Endodermal cell (in vitro differentiated cells): ENCODE measurements at places on chromosomes 3 and 15.
A peak's percentile ranks its signal among the peaks of the same experiment; 100 is the strongest.

DNA sequence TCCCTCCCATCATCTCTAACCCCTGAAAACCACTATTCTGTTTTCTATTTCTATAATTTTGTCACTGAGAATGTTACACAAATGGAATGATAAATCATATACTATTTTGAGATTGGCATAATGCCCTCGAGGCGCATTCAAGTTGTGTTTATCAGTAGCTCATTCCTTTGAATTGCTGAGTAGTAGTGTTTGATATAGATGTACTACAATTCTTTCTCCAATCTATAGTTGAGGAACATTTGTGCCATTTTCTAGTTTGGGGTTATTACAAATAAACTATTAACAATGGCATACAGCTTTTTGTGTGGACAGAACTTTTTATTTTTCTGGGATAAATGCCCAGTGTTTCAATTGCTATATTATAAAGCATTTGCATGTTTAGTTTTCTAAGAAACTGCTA is 86.0 kb downstream of the CCR1 start:
- no peak for DNase-seq

DNA sequence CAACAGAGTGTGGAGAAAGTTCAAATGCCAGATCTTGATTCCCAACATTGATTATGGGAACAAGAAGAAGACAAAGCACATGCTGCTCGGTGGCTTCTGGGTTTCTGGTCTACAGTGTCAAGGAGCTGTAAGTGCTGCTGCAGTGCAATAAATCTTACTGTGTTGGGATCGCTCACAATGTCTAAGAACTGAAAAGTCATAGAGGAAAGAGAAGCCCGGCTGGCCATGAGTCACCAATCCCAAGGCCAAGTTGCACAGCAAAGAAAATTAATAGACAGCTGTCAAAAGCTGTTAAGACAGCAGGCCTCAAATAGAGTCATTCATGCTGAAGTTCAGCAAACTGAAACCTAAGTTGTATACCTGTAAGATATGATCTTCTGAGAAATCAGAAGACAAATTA is 33.2 kb upstream of the SPPL2A start:
- DNase-seq, result no peak

GRCh38 chr3:197787412-197787811 is 3.6 kb upstream of the LRCH3 start:
- no peak for DNase-seq

GRCh38 chr3:72559385-72559784 is 288.9 kb downstream of the SHQ1 start:
- DNase-seq, result no peak

DNA sequence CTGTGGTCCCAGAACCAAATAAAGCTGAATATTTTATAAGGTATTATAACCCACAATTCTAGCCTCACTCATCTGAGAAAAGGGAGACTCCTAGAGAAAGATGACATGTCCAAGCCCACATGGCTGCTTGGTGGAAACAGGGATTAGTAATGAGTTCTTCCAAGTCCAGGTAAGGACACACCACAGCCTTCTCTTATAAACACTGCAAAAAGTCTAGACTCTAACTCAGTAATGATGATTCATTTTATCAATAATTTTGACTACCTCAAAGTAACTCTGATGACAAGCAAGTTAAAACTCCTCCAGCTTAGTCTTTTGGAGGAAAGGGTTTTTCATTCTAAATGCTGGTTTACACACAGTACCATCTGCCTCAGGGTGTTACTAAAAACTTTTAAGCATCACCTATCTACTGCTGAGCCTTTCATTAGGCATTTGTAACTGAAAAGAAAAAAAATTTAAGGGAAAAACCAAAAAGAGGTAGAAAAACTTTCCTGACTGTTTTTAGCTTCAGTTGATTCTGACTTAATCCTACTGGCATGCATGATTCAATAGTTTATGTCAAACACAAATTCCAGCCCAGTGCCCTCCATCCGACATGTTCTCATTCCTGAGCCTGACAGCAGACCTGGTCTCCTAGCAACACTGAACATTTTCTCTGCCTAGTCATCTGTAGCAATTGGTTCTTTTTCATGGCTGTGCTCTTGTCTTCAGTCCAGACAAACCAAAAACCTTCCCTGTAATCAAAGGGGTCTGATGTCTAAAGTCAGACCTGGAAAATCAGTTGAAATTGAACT is 43.9 kb downstream of the P3H2 start:
- DNase-seq, result peak; percentile 57

DNA sequence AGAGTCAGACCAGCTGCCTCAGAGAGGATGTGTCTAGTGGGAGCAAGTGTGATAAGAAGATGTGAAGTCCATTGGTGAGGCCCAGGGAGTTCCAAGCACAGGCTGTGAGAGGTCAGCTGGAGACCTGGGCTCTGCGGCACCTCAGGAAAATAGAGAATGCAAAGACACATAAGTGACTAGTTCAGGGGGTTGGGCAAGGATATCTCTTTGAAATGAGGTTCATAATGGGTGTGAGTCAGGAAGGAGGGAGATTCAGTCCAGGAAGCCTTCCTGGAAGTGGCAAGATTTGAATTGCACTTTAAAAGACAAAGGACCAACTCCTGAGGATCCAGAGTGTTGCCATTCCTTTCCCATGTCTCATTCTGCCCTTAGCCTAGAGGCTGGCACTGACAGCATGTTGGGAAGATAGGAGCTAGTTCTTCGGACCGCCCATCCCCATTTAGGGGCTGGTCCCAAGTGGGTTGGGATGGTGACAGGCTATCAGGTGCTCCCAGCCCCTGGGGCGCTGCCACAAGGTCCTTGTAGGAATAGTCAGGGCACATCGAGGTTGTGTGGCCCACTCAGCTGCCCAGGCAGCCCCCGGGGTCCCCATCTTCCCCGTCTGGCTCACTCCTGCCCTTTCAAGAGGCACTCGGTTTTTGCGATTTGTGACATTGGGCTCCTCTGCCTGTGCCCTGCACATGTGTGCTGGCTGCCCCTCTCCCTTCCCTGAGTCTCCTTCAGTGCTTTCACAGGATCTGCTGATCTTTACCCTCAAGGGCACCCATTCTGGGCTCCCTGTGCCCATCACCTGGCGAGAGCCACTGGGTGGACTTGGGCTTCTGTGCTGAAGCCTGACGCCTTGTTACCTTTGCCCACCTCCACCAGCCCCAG is 23.7 kb downstream of the ESYT3 start:
- DNase-seq, result peak; percentile 45

DNA sequence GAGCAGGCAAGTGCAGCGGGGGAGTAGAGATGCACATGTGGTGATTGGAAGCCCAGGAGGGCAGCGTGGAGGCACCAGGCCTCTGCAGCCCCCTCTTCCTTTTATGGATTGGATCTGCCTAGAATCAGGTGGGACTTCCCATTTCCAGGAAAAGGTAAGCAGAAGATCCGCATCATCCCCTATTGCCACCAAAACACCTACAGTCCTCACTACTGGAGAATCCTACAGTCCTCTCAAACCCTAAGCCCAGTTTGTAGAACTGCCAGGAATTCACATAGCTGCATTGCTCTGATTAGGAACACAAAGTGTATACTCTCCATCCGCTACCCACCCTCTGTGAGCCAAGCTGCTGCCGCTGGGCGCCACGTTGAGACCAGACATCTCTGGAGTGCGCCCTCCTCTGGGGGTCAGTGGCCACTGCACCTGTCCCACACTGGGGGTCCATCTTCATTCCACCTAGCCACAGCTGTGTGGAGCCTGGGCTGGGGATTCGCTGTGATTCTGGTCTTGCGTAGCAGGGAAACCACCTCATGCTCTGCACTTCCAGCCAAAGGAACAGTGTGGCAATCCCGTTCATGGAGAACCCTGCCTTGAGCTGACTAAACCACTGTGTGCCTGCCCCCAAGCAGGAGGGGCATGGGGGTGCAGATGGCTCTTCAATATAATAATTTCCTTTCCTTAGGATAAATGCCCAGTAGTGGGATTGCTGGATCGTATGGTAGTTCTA is 88.9 kb upstream of the PTX3 start:
- DNase-seq, result peak; percentile 96

DNA sequence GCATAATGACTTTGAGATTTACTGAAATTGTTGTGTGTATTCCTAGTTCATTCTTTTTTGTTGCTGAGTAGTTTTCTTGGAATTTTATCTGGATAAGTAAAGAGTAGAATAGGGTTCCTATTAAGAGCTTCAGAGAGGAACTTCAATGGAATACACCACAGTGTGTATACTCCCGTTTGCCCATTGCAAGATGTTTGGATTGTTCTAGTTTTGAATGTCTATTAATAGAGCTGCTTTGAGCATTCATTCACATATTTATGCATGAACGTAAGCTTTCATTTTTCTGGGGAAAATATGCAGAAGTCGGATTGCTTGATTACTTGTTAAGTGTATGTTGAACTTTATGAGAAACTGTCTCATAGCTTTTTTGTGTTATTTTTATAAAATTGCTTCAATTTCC is 580.5 kb downstream of the OTOL1 start:
- DNase-seq, result no peak

GRCh38 chr3:87358066-87358465 is 81.7 kb upstream of the POU1F1 start:
- DNase-seq, result no peak

GRCh38 chr3:163561151-163561550 is 1517.1 kb downstream of the SI start:
- no peak for DNase-seq

DNA sequence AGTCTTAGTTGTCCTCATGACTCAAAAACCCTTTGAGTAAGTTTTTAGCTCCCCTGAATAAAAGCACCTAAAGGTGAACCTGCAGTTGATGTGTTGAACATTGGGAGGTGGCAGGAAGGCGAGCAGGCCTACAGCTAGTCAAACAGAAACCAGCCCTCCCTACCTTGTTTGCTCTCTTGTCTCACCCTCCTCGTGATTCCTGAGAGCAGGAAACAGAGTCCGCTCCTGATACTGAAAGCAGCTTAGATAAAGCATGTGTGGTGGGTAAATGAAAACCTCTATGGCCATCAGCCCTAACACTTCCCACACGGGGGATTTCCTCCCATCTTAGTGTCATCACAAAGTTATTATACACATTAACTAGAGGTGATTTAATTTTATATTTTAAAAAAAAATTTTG is 21.8 kb upstream of the CLDN18 start:
- no peak for DNase-seq

DNA sequence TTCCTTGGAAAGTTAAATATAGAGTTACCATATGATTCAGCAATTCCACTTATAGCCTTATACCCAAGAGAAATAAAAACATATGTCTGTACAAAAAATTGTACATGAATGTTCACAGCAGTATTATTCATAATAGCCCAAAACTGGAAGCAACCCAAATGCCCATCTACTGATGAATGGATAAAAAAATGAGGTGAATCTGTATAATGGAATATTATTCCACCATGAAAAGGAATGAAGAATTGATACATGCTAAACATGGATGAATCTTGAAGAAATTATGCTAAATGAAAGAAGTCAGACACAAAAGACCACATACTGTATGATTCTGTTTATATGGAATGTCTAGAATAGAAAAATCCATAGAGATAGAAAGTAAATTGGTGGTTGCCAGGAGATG is 61.4 kb downstream of the TTC23 start:
- DNase-seq, result no peak

DNA sequence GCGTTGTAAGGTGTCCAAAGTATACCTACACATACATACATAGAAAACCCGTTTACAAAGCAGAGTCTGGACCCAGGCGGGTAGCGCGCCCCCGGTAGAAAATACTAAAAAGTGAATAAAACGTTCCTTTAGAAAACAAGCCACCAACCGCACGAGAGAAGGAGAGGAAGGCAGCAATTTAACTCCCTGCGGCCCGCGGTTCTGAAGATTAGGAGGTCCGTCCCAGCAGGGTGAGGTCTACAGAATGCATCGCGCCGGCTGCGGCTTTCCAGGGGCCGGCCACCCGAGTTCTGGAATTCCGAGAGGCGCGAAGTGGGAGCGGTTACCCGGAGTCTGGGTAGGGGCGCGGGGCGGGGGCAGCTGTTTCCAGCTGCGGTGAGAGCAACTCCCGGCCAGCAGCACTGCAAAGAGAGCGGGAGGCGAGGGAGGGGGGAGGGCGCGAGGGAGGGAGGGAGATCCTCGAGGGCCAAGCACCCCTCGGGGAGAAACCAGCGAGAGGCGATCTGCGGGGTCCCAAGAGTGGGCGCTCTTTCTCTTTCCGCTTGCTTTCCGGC is 318.6 kb downstream of the FGF12 start:
- DNase-seq, result peak; percentile 87

DNA sequence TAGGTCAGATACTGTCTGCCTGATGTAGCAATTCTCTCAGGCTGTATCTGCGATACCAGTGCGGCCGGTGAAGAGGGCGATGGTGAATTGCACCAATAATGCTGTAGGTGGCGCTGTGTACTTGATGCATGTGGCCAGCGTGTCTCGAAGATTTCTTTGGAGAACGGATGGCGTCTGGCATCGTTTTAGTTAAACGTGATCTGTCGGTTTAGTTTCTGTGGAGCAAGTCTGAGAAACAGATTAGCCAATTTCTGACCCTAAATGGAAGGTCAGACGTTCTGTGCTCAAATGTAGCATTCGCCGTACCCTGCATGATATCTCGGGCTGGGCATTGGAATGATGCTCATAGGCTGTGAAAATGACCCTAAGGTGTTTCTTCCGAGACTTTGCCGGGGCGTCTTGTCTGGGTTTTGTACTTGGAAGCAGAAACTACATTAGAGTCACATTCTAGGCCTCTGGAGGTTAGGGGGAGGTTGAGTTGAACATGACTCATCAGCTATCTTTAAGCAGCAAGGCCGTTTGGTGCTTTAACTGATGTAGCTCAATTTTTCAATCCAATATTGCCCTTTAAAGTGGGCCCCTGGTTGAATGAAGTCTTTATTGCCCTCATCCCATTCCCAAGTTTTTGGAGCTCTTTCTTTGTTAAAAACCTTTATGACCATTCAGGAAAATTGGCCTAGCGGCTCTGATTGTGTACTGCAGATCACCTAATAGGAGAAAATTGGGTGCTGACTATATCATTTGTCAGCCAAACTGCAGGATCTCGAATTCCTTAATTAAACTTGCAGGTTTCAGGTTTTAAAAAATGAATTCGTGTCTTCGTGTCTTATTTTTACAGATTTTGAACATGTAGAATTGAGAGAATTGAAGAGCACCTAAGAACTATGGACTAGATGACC is 80.0 kb downstream of the SQOR start:
- DNase-seq, result peak; percentile 91

DNA sequence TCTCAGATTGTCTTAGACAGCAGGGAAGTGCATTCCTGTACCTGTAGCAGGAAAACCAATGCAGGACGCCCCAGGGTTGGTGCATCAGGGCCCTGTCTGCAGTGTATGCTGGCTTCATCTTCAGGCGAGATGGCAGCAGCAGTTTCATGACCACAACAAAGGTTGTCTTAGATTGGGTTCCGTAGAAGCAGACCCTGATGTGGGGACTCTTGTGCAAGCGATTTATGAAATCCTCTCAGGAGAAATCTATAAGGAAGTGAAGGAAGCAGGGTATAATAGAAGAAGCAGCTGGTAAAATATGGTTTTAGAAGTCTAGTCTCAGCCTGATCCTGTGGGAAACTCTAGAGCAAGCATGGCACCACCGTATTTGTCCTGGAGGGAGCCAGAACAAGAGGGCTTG is 25.0 kb downstream of the DNAH1 start:
- no peak for DNase-seq
